ENCODE measurements at places on chromosomes 11 and 22. TPM values are rescaled to one million over a fixed set of nuclear protein-coding genes. Genes with fewer than 3 reads are reported as not detected.

DNA sequence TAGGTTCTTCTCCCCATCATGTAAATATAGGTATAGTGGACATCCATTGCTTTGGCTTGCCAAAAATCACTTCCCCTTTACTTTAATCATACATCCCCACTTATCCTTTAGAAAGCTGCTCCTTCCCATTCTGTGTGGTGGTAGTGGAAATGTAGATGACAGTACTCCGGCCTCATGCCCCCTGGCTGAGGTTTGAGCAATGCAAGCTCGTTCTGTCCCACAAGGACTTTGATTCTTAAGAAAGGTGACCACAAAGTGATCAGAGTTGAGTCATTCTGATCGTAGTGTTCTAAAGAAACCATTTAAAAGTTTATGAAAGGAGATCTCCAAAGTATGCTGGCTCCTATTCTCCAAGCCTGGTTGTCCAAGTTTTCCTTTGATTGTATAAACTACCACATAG lies 10.9 kb downstream of the TUG1 start:
- H3K27me3 ChIP-seq = no peaks in the 10 kb centered on the region
- H3K4me1 ChIP-seq = no peaks in the 10 kb centered on the region
- H3K27ac ChIP-seq = no peak overlapping the region
- H3K4me3 ChIP-seq = no peak overlapping the region
- H3K36me3 ChIP-seq = peaks cover 26% of the 10 kb centered on the region

DNA sequence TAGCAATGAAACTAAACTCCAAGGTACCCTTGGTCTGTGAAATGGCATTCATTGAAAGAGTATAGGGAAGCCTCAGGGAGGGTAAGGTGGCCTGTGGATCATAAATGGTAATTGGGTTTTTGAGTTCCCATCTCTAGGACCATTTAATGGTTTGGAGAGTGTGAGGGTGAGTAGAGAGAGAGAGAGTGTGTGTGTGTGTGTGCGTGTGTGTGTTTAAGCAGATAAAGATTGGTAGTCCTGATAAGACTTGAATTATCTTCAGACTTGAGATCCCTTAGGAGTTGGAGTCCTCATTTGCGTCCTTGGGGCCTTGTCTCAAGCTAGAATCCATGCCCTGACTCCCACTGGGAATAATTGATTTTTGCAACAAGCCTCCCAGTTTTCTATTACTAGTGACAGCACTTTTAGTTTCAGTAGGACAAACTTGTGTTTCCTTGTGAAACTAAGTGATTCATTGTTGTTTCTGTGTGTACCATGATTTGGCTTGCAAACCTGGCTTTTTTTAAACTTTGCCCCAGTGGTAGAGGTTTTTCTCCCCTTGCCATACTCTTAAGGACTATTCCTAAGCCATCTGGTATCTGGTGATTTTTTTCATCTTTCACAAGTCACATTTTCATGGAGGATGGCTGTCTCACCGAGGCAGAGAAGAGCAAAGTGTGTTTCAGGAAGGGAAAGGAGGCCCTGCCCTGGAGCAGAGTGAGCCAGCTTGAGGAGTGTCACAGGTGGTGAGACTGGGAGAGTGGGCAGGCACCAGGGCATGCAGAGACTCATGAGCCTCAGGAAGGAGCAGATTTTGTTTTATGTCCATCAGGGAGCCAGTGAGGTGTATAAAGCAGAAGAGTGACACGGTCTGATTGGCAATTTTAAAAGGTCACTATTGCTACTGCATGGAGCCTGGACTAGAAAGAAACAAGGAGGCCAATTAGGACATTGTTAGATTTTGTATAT lies 26.7 kb downstream of the ALKBH3 start:
- no peak overlapping the region for H3K4me3 ChIP-seq
- H3K4me1 ChIP-seq = no peaks in the 10 kb centered on the region
- H3K27ac ChIP-seq = no peak overlapping the region
- no peaks in the 10 kb centered on the region for H3K36me3 ChIP-seq
- no peak for DNase-seq
- no peaks in the 10 kb centered on the region for H3K27me3 ChIP-seq

DNA sequence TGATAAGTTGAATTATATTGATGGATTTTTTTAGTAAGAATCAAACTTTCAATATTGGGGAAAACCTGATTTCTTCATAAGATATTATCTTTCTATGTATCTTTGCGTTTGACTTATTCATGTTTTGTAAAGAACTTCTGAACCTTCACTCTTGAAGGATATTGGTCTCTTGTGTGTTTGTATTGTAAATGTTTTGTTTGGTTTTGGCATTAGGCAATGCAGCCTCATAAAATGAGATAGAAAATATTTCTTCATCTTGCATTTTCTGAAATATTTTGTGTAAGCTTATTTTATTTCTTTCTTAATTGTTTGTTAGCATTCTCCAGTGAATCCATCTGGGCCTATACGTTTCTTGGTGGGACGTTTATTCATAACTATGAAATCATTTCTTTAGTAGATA lies 271.9 kb downstream of the RAB38 start:
- no peak overlapping the region for H3K27ac ChIP-seq
- no peaks in the 10 kb centered on the region for H3K27me3 ChIP-seq
- no peak for DNase-seq
- no peaks in the 10 kb centered on the region for H3K36me3 ChIP-seq
- H3K4me1 ChIP-seq = peaks cover 6% of the 10 kb centered on the region
- no peak overlapping the region for H3K4me3 ChIP-seq

DNA sequence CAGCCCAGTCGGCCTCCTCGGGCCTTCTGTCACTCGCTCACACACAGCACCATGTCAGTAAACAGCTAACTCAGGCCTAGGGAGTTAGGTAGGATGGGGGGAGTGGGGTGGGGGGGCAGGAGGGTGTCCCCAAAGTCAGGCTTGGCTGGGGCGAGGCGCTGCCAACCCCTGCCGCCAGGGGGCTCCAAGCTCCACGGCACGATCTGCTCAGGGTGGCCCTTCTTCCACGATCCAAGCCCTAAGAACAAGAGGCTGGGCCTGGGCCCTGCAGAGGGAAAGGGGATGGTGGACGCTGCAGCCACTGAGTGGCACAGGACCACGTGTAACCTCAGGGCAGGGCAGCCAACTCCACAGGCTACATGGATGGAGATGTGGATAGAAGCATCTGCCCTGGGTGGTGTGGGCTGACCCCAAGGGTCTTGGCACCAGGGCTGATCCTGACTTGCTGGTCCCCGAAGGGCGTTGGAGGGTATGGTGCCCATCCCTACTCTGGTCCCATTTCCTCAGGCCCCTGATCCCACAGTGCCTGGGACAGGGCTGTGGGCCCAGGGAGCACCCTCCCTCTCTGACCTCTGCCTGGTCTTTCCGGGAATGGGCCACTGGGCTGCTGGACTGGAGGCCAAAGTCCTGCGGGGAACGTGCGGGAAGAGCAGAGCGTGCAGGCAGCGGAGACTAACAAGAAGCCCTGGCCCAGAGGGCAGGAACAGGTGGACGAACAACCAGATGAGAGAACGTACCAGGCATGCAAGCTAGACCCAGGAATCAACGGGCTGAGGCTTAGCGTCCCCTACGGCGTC lies 29.1 kb upstream of the TXNRD2 start:
- DNase-seq = peak; percentile 77
- H3K27ac ChIP-seq = no peak overlapping the region
- no peaks in the 10 kb centered on the region for H3K36me3 ChIP-seq
- H3K27me3 ChIP-seq = no peaks in the 10 kb centered on the region
- no peak overlapping the region for H3K4me3 ChIP-seq
- peaks cover 10% of the 10 kb centered on the region for H3K4me1 ChIP-seq

DNA sequence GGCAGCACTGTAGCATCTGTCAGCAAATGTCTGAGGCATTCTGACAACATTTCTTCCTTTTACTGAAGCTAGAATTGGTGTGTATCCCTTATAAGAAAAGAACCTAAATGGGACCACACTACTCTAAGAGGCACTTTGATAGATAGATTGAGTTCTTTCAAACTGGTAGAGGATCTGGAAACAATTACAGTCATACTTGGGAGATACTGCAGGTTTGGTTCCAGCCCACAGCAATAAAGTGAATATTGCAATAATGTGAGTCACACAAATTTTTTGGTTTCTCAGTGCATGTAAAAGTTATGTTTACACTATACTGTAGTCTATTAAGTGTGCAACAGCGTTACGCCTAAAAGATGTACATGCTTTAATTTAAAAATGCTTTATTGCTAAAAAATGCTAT lies 96.9 kb downstream of the SBF2 start:
- H3K27me3 ChIP-seq = no peaks in the 10 kb centered on the region
- H3K4me1 ChIP-seq = peaks cover 7% of the 10 kb centered on the region
- no peak for DNase-seq
- H3K27ac ChIP-seq = no peak overlapping the region

GRCh38 chr11:8019314-8020243 lies 32.4 kb downstream of the EIF3F start:
- H3K27me3 ChIP-seq = peaks cover 75% of the 10 kb centered on the region
- H3K4me3 ChIP-seq = peak overlapping the region; percentile 81
- no peak overlapping the region for H3K27ac ChIP-seq
- H3K36me3 ChIP-seq = no peaks in the 10 kb centered on the region

GRCh38 chr11:17634776-17635550 lies 84.4 kb upstream of the MYOD1 start:
- H3K27ac ChIP-seq = no peak overlapping the region
- H3K27me3 ChIP-seq = no peaks in the 10 kb centered on the region
- no peaks in the 10 kb centered on the region for H3K4me1 ChIP-seq
- H3K4me3 ChIP-seq = no peak overlapping the region
- H3K36me3 ChIP-seq = no peaks in the 10 kb centered on the region
- DNase-seq = no peak

GRCh38 chr11:123249354-123249753 lies 54.3 kb upstream of the CLMP start:
- H3K4me1 ChIP-seq = 0 out of 2 replicates have a peak, but pooled peaks cover 4% of the 10 kb centered on the region
- no peak overlapping the region for H3K27ac ChIP-seq
- DNase-seq = no peak
- H3K27me3 ChIP-seq = no peaks in the 10 kb centered on the region
- H3K4me3 ChIP-seq = no peak overlapping the region
- H3K36me3 ChIP-seq = no peaks in the 10 kb centered on the region

GRCh38 chr11:124880290-124880611 lies 15.0 kb downstream of the ROBO3 start:
- no peaks in the 10 kb centered on the region for H3K36me3 ChIP-seq
- peaks cover 21% of the 10 kb centered on the region for H3K27me3 ChIP-seq
- DNase-seq = no peak
- H3K4me1 ChIP-seq = peaks cover 13% of the 10 kb centered on the region
- H3K4me3 ChIP-seq = no peak overlapping the region

DNA sequence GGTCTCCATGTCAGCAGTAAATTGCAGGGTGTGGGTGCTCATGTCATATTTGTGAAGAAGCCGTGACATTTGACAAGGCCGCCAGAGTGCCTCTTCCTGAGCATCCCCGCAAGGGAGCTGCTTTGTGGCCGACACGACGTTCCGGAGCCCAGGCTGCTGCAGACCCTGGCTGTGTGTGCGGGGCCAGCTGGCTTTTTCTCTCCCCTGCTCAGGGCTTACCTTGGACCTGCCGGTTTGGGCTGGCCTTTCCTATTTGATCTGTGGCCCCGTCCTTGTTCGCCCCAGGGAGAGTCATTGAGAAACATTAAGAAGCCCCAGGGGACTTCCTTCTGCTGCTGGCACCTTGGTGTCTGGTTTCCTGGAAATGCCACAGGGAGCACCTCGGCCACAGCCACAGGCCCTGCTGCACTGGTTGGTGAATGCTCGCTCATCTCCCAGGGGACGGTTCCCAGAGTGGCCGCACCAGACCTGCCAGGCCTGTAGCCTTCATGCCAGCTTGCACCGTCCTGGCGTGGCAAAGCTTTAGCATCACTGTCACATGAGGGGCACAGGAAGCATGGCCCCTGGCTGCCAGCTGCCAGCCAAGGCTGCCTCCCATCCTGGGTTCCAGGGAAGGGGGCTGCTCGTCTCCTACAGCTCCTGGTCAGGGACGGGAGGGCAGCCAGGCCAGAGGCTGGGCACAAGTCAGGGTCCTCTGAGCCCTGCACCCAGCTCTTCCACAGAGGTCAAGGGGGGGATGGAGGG lies 5.4 kb downstream of the GRK2 start:
- peaks cover 3% of the 10 kb centered on the region for H3K36me3 ChIP-seq
- peaks cover 27% of the 10 kb centered on the region for H3K4me1 ChIP-seq
- DNase-seq = no peak
- 0 out of 2 replicates have a peak overlapping the region, but pooled peaks have one; percentile 44 for H3K4me3 ChIP-seq

DNA sequence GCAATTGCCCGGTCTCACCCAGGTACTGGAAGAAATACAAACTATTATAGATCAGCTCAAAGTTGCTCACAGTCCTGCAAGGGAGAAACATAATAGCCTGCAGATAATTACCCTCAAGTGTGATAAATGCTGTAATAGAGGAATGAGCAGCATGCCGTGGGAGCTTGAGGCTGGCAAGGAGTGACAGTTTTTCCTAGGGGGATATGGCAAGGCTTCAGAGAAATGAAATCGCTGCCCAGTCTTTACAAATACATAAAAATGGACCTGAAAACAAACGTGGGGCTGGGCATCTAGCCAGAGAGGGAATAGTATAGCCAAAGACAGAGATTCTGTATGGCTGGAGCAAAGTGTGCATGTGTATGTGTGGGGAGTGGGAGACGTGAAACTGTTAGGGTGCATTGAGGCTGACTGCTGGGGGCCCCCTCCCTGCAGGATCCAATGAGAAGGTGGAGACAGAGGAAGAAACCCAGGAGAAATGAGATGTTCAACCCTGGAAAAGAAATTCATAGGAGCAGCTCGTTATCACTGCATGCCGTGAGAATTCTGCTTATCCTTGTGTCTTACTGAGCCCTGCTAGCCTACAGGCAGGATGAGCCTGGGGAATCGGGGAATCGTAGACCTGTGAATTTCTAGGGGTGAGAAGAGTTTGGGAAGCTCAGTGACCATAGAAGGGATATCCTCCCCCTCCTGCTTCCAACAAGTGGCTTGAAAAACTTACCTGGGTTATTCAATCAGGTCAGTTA lies 167.0 kb downstream of the LDLRAD3 start:
- H3K27me3 ChIP-seq = no peaks in the 10 kb centered on the region
- peak overlapping the region; percentile 15 for H3K4me3 ChIP-seq
- no peak for DNase-seq
- peak overlapping the region; percentile 97 for H3K27ac ChIP-seq

GRCh38 chr22:30079952-30080533 lies at the start of gene HORMAD2:
TSS of gene HORMAD2 (plus strand) at chr22:30080464. CDS start at chr22:30093953, 13,489 bp downstream.
- H3K27me3 ChIP-seq = no peaks in the 10 kb centered on the region
- H3K27ac ChIP-seq = 0 out of 2 replicates have a peak within 1 kb of the TSS, but pooled peaks have one; percentile 26
- peak; percentile 100 for DNase-seq
- H3K4me3 ChIP-seq = peak within 1 kb of the TSS; percentile 62
- H3K36me3 ChIP-seq = no peaks in the 10 kb centered on the region
- H3K4me1 ChIP-seq = peaks cover 5% of the 10 kb centered on the region

GRCh38 chr11:71267807-71268421 lies 15.5 kb upstream of the SHANK2 start:
- H3K4me3 ChIP-seq = no peak overlapping the region
- H3K4me1 ChIP-seq = no peaks in the 10 kb centered on the region
- no peaks in the 10 kb centered on the region for H3K36me3 ChIP-seq
- DNase-seq = no peak

- DNase-seq = no peak
- H3K4me3 ChIP-seq = no peak overlapping the region
- H3K27me3 ChIP-seq = peaks cover 8% of the 10 kb centered on the region
- H3K27ac ChIP-seq = no peak overlapping the region
- H3K4me1 ChIP-seq = 0 out of 2 replicates have a peak, but pooled peaks cover 9% of the 10 kb centered on the region
Observed at GRCh38 chr11:45149483-45150056, 3.1 kb downstream of the PRDM11 start.

Gene BIK
- 9.6 TPM for polyA plus RNA-seq

Gene CASP1
- not detected for polyA plus RNA-seq

Gene OR52I2
- polyA plus RNA-seq = 0.03 TPM
